ENCODE measurements at places on chromosomes 16 and 17.

DNA sequence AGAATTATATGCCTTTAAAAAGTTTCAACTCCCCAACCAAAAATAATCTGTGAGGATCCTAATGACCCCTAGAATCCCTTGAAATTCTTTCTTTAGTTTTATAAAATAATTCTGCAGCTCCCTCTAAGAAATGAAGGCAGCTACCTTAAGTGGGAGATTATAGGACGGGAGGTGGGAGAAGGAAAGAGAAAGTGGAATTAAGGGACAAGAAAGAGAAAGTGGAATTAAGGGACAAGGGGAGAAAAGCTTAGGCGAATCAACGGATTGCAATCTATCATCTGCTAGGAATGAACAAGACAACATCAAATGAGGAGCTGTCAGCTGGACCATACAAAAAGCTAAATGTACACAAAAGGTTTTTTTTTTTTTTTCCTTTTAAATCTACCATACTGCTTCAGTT, 262.0 kb downstream of the ZFHX3 start:
- no peak for DNase-seq

- DNase-seq, result no peak
Measured at GRCh38 chr16:73053364-73054124, 5.6 kb upstream of the ZFHX3 start.

DNA sequence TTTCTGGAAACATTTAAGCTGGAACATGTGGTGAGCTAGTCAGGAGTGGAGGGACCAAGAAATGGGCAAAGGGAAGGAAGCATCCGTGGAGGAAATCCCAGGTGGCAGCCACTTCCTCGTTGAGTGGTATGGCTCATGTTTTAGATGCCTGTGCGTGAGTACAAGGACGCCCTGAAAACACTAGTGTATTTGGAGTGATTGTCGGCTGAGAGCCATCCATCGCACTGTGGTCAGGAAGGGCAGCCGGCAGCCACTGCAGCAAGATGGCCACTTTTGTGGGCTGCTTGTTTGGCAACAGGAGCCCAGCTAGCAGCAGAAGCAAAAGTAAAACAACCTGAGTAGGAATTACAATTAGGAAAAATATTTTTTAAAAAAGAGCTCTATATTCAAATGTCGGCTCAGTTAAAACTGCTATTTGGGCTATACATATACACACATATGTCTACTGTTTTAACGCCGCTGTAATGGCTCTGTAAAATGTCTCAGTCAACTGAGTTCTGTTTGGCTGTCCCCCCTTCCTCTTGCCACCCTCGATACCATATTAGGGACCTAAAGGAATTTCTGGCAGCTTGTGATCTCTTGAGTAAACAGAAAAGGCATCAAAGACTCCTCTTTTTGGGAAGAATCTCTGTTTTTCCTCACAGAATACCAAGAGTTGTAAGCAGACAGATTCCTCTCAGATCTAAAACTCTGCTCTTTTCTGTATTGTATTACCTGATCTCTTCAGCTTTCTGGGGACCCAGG, 39.2 kb downstream of the BRD7 start:
- DNase-seq, result no peak

DNA sequence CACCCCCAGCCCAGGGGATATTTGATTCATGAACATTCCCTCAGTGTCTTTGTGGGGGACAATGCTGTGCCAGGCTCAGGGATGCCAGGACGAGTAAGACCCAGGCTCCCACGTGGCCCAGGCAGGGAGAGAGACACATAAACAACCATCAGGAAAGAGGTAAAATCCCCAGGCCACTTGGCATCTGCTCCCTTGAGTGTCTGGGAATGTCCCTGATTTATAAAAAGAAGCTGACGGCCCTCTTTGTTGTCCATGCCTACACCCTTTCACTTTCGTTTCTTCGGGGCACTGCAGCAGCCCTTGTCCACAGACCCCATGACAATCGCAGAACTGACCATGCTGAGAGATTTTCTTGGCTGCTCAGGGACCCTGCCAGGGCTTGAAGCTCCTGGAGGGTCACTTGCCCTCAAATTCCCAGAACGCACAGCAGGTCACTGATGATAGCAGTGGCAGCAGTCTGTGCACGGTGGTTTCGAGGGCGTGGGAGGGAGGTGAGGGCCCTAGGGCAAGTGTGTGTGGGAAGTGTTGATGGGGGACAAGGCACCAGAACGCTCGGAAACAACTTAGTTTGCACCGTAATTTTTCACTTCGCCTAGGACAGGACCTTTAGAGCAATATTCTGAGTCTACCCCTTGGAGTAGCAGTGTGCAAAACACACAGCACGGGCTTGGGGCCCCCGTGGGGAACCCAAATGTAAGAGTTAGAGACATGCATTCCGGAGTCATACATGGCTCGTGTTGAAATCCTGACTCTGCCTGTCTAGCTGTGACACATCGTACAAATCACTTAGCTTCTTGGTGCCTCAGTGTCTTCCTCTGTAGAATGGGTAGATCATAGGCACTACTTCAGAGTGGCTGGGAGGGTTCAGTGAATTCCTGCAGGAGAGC, 4.7 kb downstream of the NOD2 start:
- DNase-seq, result no peak

DNA sequence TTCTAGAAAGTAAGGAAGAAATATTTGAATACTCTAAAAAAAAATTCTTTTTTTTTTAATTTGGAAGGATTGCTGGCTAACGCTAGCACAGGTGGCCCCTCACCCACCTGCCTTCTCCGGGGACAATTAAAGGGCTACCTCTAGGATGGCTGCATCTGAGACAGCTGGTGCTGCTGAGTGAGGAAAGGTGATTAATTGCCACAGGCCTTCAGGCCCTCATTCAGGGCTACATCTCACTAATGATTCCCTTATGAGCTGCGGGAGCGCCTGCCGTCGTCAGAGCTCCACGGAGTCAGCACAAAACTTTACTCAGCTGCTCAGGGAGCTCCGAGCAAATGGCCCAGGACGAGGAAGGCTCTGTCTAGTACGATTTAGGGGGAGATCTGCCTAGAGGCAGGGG, 27.0 kb upstream of the AKTIP start:
- DNase-seq, result no peak

- DNase-seq, result no peak
Measured at GRCh38 chr16:57304169-57305061, 19.9 kb upstream of the PLLP start.

GRCh38 chr16:86479419-86479818, 30.9 kb upstream of the FOXF1 start:
- no peak for DNase-seq

GRCh38 chr16:64730261-64730660, 391.6 kb downstream of the CDH11 start:
- DNase-seq, result no peak

- DNase-seq, result no peak
Measured at GRCh38 chr16:86718118-86718517, 139.8 kb downstream of the FOXL1 start.

DNA sequence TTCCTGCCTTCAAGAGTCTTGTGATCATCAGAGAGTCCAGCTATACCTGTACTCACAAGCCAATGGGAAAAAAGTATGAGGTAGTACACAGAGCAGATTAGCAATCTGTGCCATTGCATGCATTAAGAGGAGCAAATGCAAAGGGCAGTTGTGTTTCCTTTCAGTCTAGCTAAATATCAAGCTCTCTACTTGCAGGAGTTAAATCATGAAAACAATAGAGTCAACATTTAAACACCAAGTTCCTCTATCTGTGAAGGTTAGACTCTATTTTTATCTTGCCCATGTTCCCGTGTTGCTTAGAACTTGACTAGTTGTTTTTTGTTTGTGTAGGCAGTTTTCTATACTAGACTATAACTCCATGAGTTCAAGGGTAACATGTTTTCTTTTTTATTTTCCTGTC, 4.7 kb upstream of the FAM20A start:
- no peak for DNase-seq

- no peak for DNase-seq
Measured at GRCh38 chr16:73131156-73131862, 83.4 kb upstream of the ZFHX3 start.

GRCh38 chr17:21014498-21014897, 28.3 kb downstream of the USP22 start:
- DNase-seq, result no peak

DNA sequence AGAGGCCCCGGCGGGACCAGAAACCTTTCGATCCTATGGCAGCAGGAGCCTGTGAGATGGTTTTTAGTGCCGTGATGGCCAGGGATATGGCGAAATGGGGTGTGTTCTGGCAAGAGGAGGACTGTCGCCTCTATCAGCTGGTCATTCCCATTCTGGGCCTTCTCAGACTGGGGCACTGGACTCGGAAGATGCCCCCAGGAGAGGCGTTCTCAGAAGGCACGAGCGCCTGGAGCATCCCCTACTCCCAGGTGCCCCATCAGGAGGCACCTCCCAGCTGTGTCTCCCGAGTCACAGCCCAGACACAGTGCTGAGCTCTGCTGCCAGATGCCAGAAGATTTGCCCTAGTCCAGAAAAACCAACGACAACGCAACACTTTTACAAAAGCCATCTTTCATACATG, 54.6 kb upstream of the ENDOV start:
- DNase-seq, result no peak

- no peak for DNase-seq
Measured at GRCh38 chr16:50588276-50588675, 40.1 kb downstream of the NKD1 start.

DNA sequence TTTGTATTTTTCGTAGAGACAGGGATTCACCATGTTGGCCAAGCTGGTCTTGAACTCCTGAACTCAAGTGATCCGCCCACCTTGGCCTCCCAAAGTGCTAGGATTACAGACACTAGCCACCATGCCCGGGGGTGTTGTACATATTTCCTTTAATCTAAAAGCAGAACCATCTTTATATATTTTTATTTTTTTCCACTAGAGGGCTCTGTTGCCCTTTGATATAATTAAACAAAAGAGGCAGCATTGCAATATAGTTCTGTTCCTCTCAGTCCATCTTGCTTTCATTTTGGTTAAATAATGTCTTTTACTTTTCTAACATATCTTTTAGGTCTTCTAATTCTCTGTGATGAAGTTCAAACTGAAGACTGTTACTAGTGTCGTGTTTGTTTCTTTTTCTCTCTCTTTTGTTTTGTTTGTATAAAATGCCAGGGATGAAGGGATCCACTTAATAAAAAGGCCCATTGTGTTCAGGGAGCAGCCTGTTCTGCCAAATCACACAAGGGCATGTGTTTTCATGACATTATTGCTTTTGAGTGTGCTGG, 23.4 kb downstream of the WWOX start:
- DNase-seq, result no peak

Measured in activated T-cell treated with anti-CD3 and anti-CD28 coated beads for 4 hours (primary cell).